ENCODE measurements at places on chromosomes 12 and 14.

GRCh38 chr12:113298861-113299545 is 35.9 kb downstream of the SLC8B1 start:
- DNase-seq = no peak

DNA sequence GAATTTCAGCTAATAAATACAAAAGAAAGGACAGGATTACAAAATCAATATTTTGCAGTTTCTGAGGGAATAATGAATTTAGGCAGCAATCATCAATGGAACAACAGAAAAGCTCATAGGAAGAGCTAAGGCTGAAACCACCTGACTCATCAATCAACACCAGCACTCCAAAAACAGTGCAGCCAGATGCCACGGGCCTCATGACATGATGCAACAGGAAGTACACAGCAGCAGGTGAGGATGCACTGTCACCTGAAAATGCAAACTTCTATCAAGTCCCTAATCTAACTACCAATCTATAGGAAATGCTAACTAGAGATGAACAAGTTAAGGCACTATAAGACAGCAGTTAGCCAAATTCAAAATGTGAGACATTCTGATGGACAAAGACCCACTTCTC is 21.7 kb downstream of the GNS start:
- no peak for DNase-seq

DNA sequence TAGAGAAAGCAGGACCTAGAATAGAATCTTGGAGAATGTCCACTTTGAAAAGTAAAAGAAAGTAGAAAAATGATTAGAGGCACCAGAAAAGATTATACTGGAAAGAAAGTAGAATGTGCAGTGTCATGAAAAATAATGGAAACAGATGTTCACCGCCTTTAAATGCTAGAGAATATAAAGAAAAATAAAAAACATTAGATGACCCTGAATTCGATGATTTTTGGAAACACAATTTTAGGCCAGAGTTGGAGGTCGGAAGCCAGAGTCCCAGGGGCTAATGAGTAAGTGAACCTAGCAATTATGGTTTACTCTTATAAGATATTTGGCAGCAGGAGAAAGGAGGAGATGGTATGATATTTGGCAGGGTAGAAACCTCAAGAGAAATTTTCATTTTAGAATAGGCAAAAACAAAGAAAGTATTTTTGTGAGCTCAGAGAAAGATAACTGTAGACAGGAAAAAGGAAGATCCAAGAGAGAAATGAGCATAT is 37.7 kb downstream of the GYS2 start:
- DNase-seq = no peak

DNA sequence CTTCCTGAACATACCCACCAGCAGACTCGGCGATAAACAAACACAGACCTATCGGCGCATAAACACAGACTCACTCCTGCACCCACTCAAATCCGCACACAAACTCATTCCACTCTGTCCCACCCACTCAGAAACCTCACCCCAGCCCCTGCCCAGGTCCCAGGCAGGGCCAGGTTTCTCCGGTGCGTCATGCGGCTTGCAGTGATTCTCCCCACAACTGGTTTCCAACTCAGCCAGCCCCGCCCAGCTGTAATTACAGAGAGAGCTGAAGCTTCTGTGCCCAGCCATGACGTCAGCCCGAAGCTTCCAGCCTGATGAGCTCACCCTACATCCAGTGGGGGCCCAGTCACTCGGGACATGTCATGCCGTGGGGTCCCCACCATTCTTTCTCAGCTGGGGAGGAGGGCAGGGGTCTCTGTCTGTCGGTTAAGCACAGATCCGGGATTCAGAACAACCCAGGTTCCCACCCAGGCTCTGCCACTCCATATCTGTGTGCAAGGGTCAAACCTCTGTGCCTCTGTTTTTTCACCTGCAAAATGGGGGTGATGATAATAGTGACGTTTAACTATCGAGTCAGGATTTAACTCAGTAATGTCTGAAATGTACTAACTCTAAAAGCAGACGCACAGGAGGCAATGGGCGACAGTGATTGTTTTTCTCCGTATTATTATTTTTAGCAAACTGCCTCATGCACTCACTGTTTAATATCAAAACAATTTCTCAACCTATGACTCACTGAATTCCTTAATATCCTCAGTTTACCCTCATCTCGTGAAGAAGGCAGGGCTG is 2.3 kb upstream of the HSPB8 start:
- DNase-seq = no peak

- DNase-seq = no peak
Observed at GRCh38 chr12:114500775-114501473, 95.0 kb upstream of the TBX5 start.

- no peak for DNase-seq
Observed at GRCh38 chr12:131116468-131117117, 162.9 kb downstream of the ADGRD1 start.

GRCh38 chr12:87376722-87377121 is 652.5 kb downstream of the C12orf50 start:
- DNase-seq = no peak

GRCh38 chr12:81207664-81208063 is 129.8 kb downstream of the ACSS3 start:
- DNase-seq = no peak

DNA sequence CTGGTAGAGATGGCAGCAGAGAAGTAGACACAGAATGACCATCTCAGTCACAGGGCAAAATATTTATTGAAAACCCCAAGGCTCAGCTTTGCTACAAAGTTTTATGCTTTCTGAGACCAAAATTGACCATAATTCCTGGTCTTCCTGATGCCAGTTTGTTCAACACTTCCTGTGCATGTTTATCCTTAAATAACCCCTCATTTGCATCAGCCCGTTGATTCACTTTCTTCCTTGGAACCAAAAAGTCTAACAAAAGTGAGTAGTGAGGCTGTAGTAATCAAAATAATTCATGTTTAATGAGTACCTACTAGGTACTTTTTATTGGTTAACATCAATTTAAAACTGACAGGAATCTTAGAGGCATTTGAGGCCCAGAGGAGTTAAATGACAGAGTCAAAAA is 51.7 kb downstream of the TRHDE start:
- no peak for DNase-seq

- no peak for DNase-seq
Observed at GRCh38 chr14:103488071-103488470, 34.6 kb downstream of the CKB start.

GRCh38 chr14:103408491-103409155 is 23.4 kb downstream of the MARK3 start:
- DNase-seq = no peak

- no peak for DNase-seq
Observed at GRCh38 chr12:32397696-32398095, 1.7 kb upstream of the FGD4 start.

GRCh38 chr14:81772381-81772780 is 238.7 kb upstream of the SEL1L start:
- DNase-seq = peak; percentile 69

DNA sequence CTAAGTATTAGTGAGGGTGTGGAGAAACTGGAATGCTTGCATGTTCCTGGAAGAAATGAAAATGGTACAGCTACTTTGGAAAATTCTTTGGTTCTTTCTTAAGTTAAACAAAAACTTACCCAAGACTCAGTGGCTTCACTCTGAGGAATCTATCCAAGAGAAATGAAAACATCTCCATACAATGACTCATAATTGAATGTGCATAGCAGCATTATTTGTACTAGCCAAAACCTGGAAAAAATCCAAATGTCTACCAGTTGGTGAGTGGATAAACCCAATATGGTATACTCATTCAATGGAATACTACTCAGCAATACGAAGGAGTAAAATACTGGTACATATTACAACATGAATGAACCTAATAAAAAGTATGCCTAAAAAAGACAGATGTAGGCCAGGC is 18.0 kb upstream of the CRACR2A start:
- no peak for DNase-seq

DNA sequence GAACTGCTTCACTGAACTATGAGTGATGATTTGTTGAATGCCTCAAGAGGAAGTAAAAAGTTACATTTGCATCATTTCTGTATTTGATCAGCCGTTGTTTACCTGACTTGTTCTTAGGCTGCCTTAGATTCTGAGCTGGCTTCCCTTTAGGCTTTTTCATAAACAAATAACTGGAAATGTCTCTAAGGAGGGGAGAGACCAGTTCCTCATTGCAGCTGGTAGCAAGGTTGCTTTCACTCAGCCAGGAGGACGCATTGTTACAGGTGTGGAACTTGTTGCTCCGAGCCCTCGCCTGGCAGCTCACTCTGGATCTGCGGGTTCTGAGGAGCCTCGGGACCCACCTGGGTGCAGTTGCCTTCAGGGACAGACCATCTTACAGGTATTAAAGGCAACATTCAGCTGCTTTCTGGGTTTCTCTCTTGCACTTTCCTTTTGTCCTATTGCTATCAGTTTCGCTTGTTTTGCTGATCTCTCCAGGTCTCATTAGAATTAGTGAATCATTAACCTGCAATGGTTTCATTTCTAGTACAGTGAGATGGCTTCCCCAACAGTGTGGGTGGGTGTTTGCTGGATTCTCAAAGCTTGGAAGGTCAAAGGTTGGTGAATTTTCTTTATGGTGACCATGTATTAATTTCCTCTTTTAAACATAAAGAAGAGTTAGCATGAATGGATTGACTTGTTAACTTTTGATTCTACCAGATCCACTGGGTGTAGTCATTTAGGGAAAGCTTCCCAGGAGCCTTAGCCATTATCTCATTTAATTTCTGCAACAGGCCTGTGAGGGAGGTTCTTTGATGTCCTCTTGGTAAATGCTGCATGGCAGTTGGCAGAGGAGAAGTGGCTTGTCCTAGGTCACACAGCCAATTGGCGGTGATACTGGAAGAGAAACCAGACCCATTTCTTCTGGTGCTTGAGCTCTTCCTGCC is at the start of gene PLEKHG7:
Gene PLEKHG7 (plus strand): TSS at position 236 of the 926 bp plus-strand sequence. CDS start 3,643 bp downstream, outside the sequence.
- no peak for DNase-seq

DNA sequence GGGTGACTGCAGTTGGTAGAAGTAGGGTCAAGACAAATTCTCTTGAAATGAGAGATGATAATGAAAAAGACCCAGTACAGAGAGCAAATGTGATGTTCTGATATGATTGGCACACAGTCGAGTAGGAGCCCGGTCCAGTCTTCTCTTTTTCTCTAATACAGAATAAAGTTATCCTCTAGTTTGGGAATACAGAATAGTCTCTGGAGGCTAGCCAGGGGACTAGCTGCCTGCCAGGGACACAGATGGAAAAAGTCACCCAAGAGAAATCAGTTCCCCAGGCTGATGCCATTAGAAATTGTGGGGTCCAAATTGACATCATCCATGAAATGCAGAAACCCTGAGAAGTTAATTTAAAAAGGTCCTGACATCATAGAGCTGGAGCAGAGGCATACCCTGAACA is 177.2 kb upstream of the NEDD1 start:
- no peak for DNase-seq

- peak; percentile 75 for DNase-seq
Observed at GRCh38 chr12:47903927-47904712, 674 bp downstream of the VDR start.

GRCh38 chr12:132287391-132288238 is 41.8 kb downstream of the GALNT9 start:
- DNase-seq = no peak

- DNase-seq = no peak
Observed at GRCh38 chr14:51750542-51750941, 98.8 kb downstream of the FRMD6 start.

DNA sequence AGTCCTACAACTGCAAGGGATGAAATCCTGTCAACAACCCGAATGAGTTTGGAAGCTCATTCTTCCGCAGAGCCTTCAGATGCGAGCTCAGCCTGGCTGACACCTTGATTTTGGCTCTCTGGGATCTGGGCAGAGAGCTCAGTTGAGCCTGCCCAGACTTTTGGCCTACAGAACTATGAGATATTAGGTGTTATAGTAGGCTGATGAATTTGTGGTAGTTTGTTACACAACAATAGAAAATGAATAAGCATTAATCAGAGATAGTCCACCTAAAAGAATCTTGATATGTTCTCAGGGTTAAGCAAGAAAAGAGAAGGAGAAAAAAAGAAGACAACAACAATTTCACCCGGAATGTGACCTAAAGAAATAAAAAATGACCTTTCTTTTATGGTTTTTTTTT is 30.4 kb upstream of the GZMB start:
- DNase-seq = no peak

GRCh38 chr12:21221778-21222177 is 90.8 kb downstream of the SLCO1B1 start:
- no peak for DNase-seq

DNA sequence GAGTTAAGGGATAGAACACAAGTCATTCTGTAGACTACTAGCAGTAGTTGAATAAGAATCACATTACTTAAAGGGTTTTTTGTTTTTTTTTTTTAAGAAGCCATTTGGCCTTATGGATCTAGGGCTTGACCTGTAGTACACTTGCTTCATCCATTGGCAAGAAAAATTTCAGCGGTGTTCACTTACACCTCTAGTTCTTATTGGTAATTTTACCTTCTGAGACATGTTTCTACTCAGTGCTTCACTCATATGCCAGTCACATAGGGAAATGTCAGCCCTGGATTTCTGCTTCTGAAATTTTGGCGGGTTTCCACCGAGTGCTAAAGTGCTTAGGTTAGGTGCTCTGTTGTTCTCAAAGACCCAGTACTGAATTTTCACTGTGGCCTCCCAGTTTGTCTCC is 72.9 kb downstream of the FRMD6 start:
- no peak for DNase-seq

Data from inflammatory macrophage (primary cell).